ENCODE measurements at places on chromosomes 7 and 10.

GRCh38 chr7:34281260-34281659, 375.9 kb downstream of the BMPER start:
- no peak for DNase-seq

DNA sequence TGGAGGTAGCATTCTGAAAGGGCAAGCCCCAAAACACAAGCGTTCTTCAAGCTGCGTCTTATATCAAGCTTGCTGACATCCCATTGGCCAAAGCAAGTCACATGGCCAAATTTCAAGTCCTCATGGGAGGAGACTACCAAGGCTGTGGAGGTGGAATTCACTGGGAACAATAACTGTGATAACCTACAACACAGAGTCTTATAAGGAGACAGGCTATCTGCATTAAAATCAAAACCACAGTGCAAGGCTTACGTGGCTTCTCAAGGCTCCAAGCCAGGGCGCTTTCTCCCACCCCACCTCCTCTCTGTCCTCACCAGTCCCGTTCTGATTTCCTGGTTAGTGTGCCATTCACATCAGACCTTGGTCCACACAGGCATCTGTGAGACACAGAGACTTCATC, 39.4 kb downstream of the ADRB1 start:
- DNase-seq = no peak

- DNase-seq = no peak
These were observed 19.2 kb upstream of the GRID1 start for GRCh38 chr10:86385806-86386205.

GRCh38 chr10:34109952-34110702, 705.0 kb downstream of the PARD3 start:
- DNase-seq = no peak

All from endothelial cell (in vitro differentiated cells).